Ammon's horn (tissue), 1 donor: ENCODE measurements at places on chromosomes 4 and X.

- DNase-seq = peak; percentile 89
Observed at GRCh38 chr4:94577136-94577535, 125.4 kb downstream of the PDLIM5 start.

- peak; percentile 83 for DNase-seq
Observed at GRCh38 chr4:38179690-38180377, 219.6 kb downstream of the PTTG2 start.

- DNase-seq = no peak
Observed at GRCh38 chr4:171676555-171677215, 136.5 kb upstream of the GALNTL6 start.

DNA sequence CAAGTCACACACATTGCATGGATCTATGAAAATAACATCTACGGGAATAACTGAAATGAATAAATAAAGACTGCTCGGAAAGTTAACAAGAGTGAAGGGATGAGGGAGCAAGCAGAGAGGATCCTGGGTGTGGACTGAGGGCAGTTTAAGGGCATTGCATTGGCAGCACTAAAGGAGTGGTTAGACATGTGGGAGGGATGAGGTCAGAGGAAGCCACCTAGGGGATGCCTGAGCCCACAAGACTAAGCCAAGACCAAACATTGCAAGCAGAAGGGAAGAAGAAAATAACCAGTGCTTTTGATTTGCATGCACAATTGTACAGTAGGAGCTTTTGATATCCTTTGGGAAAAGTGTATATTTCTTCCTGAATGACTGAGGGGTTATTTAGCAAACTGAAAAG lies 106.1 kb downstream of the MSL3 start:
- no peak for DNase-seq

DNA sequence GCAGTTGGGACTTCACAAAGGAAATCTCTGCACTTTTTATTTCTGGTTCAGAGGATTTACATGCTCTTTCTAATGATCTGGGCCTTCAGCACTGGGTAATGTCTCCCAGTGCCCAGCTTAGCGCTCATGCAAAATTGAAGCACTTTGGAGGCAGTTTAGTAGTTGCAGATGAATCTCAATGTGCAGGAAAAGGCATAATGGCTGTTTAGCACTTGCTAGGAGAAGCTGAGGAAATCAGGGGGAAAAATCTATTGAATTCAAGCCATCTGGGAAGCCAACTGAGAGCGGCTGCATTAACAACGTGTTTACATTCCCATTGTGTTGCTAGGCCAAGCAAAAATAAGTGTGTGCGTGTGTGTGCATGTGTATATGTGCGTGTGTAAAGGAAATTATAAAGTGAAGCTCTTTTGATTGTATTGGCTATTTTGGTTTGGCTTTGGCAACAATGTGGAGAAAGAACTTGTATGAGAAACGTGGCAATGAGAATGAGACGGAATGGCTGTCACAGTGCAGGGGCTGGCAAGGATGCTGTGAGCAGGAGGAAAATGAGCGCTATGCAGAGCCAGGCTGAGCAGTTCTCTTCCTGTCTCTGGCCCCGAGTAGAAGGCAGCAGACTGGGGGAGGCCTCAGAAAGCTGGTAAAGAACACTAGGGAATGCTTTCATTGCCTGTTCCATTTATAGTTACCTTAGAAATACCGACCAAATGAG lies 231.5 kb downstream of the UNC5C start:
- DNase-seq = peak; percentile 59

DNA sequence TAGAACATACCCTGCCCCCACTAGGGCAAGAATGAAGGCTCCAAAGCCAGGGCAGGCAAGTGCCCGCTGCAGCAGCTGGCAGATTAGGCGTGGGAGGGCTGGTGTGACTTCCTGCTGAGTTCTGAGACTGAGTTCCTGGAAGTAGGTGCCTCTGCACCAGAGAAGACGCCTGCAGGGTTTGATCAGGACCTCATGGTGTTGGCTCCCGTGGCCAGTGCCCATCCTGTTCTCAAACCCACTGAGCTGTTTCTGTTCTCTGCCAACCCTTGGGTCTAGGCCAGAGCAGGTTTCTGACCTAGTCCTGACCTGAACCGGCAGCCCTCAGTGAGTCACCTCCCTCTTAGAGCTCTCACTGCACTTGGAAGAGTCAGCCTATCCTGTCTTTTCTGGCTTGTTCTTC lies 220.7 kb downstream of the HS6ST2 start:
- no peak for DNase-seq

- DNase-seq = no peak
Observed at GRCh38 chr4:125986307-125986706, 671.6 kb downstream of the FAT4 start.

GRCh38 chr4:80184053-80184824 lies 13.1 kb upstream of the PRDM8 start:
- peak; percentile 84 for DNase-seq

GRCh38 chr4:153004081-153004850 lies 68.1 kb downstream of the FHDC1 start:
- DNase-seq = no peak

DNA sequence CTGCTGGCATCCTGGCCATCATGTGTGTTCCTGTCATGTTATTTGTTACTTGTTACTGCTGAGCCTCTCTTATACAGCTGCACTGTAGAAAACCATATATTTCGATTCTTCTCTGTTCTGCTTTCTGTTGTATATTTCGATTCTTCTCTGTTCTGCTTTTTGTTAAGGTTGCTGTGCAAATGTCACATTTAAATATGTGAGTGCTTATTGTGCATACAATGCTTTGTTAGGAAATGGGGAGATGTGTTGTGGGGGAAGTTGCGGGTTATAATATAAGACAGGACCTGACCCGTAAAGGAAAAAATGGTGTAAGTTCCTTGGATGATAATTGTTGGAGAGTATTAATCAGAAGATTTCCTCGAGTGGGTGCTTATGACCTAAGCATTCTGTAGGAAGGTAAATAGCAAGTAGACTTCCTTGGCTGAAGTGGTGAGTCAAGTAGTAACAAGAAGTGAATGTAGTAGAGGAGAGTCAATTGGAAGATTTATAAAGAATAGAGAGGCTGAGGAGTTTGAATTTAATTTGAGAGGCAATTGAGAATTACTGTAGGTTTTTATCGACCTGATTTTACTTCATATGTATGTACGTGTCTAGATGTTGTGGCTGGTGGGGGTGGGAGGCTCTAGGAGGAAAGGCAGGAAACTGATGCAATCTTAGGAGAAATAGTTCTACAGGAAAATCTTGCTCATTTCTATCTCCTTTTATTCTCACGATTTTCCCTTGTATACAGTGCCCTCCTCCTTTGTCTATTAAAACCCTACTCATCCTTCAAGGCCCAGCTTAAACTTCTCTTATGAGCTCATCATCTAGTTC lies 8.5 kb downstream of the OGT start:
- DNase-seq = no peak

- no peak for DNase-seq
Observed at GRCh38 chrX:57103489-57103888, 17.9 kb downstream of the SPIN2B start.

DNA sequence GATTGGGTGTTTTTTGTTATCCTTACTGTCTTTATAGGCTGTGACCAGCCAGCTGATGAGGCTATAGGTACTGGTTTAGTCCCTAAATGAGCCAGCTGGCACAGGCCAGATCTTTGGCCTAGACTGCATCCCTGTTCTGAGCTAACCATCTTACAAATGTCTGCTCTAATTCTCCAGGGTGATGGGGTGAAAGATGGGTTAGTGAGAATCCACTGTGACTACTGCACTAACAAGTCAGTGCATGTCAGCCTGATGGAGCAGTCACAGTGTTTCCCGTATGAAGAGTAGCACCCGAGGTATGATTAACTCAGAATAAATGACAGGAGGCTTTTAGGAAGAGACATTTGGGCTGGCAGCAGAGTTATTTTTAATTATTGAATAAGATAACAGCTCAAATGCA lies 181.0 kb downstream of the DCTD start:
- no peak for DNase-seq

DNA sequence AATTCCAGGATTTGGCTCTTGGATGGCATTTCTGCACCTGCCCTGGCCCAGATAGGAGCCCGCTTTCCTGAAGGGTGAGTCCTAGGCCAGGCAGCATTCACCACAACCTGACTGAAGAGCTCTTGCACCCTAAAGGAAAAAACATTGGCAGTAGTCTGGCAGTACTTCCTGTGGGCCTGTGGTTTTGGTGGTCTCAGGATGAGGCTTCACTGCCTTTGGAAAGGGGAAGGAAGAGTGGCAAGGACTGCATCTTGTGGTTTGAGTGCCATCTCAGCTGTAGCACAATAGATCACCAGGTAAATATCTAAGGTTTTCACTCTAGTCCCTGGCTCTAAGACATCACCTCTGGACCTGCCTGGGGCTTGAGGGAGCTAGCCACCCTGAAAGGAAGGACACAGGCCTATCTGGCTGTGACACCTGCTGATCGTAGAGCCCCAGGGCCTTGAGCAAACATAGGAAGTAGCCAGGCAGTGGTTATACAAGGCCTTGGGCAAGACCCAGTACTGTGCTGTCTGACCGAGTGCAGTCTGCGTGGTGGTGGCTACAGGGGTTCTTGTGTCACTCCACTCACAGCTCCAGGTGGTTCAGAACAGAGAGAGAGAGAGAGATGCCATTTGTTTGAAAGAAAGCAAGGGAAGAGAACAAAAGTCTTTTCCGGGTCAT lies 28.5 kb upstream of the PRRG1 start:
- DNase-seq = no peak

GRCh38 chrX:104307341-104307740 lies 52.6 kb upstream of the ESX1 start:
- no peak for DNase-seq

- no peak for DNase-seq
Observed at GRCh38 chrX:9786798-9787635, 788 bp downstream of the SHROOM2 start.

DNA sequence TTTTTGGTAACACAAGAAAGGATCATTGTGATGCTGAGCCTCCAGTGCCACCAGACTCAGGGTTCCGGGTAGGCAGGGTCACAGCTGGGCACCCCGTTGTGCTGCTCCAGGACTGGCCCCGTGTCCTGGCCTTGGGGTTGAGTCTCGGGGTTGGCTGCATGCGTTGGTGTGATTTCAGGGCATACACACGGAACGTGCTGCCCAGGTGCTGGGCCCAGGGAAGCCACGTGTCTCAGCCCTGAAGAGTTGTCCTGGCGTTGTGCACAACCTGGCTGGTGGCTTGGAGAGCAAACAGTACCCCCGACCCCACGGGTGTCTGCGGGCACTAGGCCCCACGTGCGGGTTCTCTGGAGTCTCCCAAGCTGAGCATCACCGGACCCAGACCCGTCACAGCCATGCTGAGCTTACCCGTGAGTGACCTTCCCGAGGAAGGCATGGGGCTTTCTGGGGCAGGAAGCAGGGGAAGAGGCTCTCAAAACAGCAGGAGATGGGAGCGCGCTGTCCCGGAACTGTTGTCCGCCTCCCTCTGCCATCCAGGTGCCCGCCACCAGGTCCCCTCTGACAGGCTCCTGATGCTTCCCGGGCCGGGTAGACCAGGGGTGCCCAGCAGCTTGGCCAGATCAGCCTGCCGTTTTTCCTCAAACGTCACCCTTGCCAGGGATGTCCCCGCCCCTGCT lies 66.1 kb upstream of the ENPP6 start:
- peak; percentile 59 for DNase-seq
